Vagina (tissue), 2 donors: ENCODE measurements at places on chromosomes 16 and 17.
A peak's percentile ranks its signal among the peaks of the same experiment; 100 is the strongest.

- no peak for DNase-seq
Measured at GRCh38 chr16:20878682-20879147, 21.4 kb downstream of the DCUN1D3 start.

DNA sequence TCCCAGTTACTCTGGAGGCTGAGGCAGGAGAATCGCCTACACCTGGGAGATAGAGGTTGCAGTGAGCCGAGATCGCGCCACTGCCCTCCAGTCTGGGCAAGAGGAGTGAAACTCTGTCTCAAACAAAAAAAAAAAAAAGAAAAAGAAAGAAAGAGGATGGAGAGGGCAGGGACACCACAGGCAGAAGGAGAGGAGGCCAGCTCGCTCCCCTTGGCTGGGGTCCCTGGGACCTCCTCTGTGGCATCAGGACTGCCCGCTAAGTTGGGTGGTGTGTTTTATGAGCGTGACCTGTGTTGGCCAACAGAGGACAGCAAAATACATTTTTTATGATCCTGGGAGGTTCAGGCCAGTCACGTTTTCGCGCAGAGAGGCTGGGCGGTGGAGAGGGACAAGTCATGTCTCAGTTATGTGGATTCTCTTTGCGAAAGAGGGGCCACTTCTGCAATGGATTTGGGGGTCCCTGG, 229.6 kb downstream of the MRTFB start:
- DNase-seq, result no peak

- no peak for DNase-seq
Measured at GRCh38 chr17:43641416-43641815, 20.3 kb downstream of the MEOX1 start.

GRCh38 chr17:72702998-72703397, 389.5 kb downstream of the SLC39A11 start:
- no peak for DNase-seq

DNA sequence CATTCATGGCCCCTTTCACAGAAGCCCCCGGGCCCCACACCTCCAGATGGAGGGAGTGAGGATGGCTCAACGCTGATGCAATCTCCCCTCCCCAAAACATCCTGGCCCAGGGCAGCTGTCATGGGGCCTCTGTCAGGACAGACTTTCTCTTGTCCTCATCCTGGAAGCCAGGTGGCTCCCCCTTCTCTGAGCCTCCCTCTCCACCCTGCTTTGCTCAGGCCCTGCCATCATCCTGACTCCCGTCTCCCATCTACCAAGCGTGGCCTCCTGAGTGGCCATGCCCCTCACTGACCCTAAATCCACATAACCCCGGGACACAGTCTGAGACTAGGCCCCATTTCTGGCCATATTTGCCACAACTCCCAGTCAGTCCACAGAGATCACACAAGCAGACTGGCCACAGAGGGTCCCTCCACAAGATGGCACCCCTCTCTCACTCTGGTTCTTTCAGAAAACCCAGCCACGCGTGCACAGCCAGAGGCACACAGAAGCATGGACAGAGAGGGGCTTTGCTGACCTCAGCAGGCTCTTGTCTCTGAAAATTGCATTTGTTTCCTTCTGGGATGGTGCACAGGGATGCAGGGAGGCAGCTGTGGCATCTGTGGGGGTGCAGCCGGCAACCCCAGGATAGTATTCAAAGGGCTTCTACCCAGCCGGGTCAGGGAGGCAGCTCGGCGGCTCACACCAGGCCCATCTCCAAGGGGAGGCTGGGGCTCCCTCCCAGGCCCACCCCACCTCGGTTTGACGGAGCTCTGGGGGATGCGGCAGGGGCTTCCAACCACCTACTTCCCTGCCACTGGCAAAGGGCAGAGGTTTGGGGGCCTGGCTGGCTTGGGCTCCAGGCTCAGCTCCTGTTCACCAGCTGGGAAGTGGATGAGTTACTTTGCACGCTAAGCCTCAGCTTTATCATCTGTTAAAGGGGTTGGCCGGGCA, 16.9 kb downstream of the DOC2B start:
- no peak for DNase-seq

DNA sequence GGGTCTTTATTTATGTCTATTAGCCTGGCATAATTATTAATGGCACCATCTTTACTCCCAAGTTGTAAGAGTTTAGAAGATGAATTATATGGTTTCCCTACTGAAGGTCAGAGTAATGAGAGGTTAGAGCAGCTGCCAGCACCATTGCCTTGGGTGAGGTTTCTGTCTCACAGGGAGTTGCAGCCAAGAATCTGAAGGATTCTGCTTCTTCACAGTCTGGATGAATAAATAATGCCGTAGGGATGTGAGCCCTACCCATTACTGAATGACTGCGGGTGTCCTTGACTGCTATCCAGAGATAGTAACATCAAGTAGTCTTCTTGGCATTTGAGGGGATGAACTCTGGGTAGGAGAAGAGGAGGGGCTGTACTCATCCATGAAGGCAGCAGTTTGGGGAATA, 52.8 kb upstream of the SMIM36 start:
- DNase-seq, result no peak

- no peak for DNase-seq
Measured at GRCh38 chr17:67441052-67441895, 64.2 kb downstream of the PITPNC1 start.

- no peak for DNase-seq
Measured at GRCh38 chr16:74153773-74154172, 142.8 kb upstream of the PSMD7 start.

DNA sequence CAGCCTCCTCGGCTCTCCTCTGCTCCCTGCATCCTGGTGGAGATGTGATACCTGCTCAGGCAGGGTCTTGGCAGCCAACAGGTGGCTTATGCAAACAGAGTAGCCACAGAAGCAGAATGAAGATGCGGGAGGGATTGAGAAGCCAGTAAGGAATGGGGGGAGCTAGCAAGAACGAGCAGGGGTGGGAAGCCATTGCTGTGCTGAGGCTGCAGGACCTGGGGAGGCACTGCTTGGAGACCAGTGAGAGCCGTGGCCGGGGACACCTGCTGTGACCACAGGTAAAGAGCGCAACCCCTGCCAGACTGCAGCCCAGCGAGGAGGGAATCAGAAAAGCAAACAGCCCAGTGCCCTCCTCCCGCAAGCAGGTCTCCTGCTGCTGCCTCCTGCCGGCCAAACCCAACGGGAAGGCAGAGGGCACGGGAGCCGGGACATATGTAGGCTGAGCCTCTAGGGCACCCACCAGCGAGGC, 14.7 kb downstream of the AIPL1 start:
- DNase-seq, result no peak

- DNase-seq, result no peak
Measured at GRCh38 chr16:30944352-30944751, 4.5 kb upstream of the ORAI3 start.

DNA sequence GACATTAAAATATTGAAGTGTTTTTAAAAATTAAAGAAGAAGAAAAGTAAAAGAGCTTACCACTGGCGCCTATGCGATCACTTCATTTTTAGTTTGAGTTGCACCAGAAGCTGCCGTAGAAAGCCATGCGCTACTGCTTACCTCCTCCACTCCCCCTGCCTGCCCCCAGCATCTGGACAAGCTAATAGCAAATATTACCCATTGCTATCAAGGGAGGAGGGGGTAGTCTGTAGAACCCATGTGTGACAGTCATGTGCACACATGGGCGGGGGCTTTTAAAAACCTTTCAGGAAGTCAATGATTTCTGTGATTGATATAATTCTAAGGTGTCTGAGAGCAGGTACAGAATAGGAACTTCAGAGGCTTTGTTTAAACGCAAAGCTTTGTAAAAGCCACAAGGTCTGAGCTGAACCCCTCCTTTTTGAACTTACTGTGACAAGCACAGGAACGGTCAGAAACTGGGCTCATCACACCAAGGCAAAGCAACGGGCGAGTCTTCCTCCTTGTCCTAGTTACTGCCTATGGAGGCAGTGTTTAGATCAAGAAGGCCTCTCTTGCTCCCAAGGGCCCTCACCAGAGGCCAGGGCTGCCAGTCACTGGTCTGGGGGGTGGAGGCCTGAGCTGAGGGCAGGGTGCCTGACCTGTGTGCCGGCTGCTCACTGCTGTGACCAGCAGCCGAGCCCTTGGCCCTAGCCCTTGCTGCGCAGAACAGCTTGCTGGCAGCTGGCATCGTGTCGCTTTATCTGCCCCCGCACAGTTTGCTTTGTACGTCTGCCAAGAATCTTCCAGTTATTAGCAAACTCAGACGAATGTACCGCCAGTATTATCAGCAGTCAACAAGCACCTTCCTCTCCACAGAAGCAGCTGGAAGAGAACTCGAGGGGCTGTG, 15.0 kb downstream of the GINS2 start:
- DNase-seq, result no peak

GRCh38 chr17:69499318-69499717, 84.8 kb downstream of the MAP2K6 start:
- DNase-seq, result no peak

- DNase-seq, result no peak
Measured at GRCh38 chr17:18356624-18357023, 6.7 kb downstream of the SHMT1 start.

GRCh38 chr17:75225016-75225415, 19.5 kb downstream of the NUP85 start:
- DNase-seq, result no peak

DNA sequence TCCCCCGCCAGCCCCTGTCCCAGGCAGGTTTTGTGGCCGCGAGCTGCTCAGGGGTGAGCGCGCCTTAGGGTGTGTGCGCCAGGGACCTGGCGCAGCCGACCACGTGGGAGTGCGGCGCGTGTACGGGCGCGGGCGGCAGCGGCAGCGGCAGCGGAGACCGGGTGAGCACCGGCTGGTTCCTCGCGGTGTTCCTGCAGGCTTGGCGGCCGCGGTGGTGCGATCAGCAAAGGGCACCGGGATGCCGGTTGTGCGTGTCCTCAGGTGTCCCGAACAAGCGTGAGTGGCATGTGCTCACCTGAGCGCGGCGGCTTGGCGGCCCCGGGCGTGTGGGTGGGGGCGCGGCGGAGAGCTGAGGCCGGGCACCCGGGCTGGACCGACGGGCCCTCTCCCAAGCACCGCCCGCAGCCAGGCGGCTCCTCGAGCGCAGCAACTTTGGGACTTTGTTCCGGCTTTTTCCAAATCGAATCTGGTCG, 381 bp upstream of the HSD11B2 start:
- DNase-seq, result no peak

- no peak for DNase-seq
Measured at GRCh38 chr16:77373726-77374125, 61.1 kb downstream of the ADAMTS18 start.

- DNase-seq, result no peak
Measured at GRCh38 chr17:80997424-80998117, 5.9 kb downstream of the CHMP6 start.

DNA sequence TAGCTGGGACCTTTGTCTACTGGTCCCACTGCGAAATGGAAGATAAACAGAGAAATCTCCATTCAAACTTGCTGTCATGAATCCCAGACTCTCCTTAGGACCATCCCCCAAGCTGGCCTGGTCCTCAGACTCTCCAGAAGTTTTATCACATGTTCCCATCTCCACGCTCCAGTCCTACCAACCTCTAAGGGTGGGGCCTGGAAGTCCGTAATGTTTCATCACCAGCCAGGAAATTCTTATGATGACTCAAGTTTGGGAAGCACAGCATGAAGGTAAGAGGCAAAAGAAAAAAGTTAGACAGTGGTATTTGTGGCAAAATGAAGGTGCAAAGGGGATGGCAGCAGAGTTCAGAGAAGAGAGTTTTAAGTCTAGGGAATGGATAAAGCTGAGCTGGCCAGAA, 52.7 kb downstream of the ZNF18 start:
- DNase-seq, result no peak

DNA sequence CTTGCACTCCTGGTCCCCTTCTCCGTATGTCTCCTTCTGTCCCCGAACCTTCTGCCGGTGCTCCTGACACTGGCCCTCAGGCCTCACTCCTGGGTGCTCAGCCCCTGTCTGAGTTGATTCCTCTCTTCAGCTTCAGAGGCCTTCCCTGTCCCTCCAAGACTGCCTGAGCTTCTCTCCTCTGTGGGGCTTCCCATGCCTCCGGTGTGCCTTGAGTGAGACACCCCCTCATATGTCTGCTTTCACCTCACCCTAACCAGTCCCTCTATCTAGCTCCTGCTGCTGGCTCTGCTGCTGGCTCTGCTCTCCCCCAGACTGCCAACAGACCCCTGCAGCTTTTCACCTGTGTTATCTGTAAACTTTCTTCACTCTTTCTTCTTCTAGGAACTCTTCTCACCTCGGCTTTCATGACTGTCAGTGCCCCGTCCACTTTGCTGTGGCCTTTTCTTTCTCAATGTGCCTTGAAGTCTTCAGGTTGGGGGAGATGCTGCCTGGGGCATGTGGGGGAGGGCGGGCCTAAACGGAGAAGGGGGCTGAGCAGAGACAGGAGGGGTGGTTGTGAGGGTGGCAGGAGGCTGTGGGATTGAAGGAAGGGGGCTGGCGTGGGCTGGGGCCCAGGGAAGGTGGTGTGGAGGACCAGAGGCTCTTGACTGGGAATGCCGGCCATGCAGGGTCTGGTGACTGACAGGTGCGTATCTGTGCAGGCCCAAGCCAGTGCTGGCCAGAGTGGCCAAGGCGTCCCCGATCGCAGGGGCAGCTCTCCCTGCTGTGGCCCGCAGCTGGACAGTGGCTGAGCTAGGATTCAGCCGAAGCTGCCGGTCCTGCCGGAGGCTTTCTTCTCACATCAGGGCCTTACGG, 81.3 kb downstream of the METRNL start:
- DNase-seq, result peak; percentile 85

DNA sequence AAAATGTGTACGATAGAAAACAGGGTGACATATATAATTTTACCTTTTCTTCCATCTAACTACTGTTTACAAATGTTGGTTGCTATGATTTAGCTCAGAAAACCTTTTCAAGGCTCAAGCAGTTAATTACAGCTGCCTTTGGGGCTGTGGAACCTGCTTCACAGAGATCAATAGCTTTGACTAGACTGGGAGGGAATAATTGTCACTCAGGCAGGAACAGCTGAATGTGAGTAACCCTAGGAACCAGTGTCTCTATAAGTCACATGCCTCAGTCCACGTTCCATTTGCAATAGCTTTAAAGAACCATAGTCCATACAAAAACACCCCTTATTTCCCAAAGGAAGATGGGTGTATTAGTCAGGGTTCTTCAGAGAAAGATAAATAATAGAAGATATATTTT, 306.8 kb upstream of the ERCC4 start:
- DNase-seq, result no peak

DNA sequence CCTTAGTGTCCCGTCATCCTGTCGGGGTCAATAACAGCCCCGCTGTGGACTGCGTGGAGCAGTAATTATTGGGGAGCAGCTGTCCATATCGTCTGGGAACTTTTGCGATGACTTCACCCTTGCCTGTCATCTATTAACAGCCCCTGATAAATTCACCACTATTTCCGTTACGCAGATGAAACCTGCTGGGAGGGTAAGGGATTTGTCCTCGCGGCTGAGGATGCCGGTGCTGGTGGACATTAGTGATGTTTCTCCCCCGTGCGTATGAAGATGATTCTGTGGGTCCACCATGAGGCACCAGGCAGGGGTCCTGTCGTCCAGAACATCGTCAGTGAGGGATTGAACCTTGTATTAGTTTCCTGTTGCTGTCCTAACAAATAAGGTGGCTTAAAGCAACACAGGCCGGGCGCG, 1.0 kb downstream of the FLYWCH2 start:
- DNase-seq, result no peak
